Activated CD4-positive, alpha-beta T cell treated with anti-CD3 and anti-CD28 coated beads, Interleukin-2, amount 10 ng/mL, durations not matched to agents 7 days and 5 days (primary cell): ENCODE measurements at places on chromosomes 11 and 22. TPM values are rescaled to one million over a fixed set of nuclear protein-coding genes. Genes with fewer than 3 reads are reported as not detected.

The ACAD8 gene
- 21.8 TPM for total RNA-seq

DNA sequence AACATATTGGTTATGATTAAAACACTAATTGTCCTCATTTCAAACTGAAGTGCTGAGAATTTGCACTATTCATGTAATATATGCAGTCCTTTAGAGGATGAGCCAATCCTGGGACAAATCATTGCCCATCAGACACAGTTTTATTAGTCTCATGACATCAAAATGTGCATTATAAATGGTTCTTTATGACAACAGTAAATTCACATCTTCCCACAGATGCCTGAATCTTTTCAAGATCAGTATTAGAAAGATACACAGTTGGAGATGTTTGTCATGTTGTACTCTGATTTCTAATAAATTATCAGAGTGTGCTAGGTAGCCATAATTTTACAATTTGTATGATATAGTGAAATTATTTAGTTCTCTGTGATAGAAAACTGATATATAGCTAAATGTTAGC lies 813.5 kb downstream of the FAM181B start:
- no peak overlapping the region for H3K27ac ChIP-seq
- no peaks in the 10 kb centered on the region for H3K4me1 ChIP-seq
- H3K4me3 ChIP-seq: no peak overlapping the region
- no peaks in the 10 kb centered on the region for H3K27me3 ChIP-seq

DNA sequence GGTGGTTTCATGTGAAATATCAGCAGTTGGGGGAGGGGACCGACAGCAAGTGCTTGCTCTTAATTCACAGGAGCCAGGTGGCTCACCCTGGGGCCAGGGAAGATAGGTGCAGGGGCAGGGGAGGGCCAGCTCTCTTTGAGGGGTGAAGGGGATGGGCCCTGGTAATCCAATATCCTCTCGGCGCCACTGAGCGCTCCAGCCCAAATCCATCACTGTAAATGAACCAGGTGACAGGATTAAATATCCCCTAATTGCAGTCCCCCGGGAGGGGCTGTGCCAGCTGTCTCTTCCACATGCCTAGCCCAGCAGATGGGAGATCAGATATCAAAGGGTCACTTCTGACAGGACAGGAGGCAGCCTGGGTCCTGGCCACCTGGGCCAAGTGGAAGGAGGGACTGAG lies 531.8 kb upstream of the CADM1 start:
- no peak overlapping the region for H3K27ac ChIP-seq
- no peaks in the 10 kb centered on the region for H3K4me1 ChIP-seq
- H3K4me3 ChIP-seq: no peak overlapping the region
- no peaks in the 10 kb centered on the region for H3K36me3 ChIP-seq

GRCh38 chr11:14643697-14644225 lies at the start of gene PDE3B:
TSS of gene PDE3B (plus strand) at chr11:14643804. CDS start at chr11:14644076, 272 bp downstream.
- peaks cover 52% of the 10 kb centered on the region for H3K36me3 ChIP-seq
- H3K4me3 ChIP-seq: peak within 1 kb of the TSS; percentile 82
- DNase-seq: peak; percentile 82
- no peaks in the 10 kb centered on the region for H3K27me3 ChIP-seq
- H3K27ac ChIP-seq: peak within 1 kb of the TSS; percentile 87
- H3K4me1 ChIP-seq: peaks cover 44% of the 10 kb centered on the region

The KCNJ11 gene
- 1.2 TPM for total RNA-seq

The C11orf97 gene
- not detected for total RNA-seq

DNA sequence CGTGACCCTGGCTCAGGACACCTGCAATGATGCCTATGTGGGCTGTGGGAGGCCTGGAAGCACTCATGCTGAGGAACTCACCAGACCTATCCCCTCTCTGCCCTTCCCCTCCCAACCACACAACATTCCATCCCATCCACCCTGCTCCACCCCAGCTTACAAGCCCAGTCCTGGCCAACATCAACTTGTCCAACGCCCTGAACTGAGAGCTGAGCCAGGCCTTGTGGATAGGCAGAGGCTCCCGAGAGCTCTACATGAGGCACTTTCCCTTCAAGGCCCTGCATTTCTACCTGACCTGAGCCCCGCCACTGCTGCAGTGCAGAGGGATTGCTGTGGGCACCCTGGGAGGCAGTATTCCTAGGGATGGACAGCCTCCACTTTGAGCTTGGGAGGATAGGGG lies 112.4 kb downstream of the PDE2A start:
- no peak for DNase-seq
- H3K27ac ChIP-seq: no peak overlapping the region
- H3K36me3 ChIP-seq: no peaks in the 10 kb centered on the region
- peaks cover 12% of the 10 kb centered on the region for H3K27me3 ChIP-seq
- H3K4me3 ChIP-seq: no peak overlapping the region
- no peaks in the 10 kb centered on the region for H3K4me1 ChIP-seq

DNA sequence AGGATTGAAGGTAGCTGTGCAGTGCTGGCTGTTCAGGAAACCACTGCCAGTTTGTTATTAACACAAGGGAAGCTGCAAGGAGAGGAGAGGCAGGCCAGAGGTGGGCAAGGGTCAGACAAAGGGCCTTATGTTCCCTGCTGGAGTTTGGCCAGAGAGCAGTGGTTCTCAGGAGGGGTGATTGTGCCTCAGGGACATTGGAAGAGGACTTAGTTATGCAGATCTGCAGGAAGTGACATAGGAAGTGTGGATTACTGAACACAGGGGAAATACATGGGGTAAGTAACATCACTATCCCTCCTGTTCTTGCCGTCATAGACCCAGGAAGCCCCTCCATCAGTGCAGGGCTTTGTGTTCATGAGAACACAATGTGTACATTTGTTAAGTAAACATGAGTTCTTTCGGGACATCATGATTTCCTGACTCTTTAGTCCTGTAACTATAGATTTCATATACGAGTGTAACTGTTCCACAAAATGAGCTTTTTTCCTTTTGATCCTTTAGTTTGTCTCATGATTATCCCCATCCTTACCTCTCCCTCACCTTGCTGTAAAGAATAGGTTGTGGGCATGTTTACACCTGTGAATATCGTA lies 5.9 kb downstream of the SRRD start:
- no peak overlapping the region for H3K27ac ChIP-seq
- peaks cover 30% of the 10 kb centered on the region for H3K4me1 ChIP-seq
- no peaks in the 10 kb centered on the region for H3K27me3 ChIP-seq
- peaks cover 47% of the 10 kb centered on the region for H3K36me3 ChIP-seq
- DNase-seq: no peak
- H3K4me3 ChIP-seq: no peak overlapping the region

The NPTXR gene
- 1.1 TPM for total RNA-seq
